ENCODE measurements at places on chromosomes 4 and X. TPM values are rescaled to one million over a fixed set of nuclear protein-coding genes. Genes with fewer than 3 reads are reported as not detected.

CLDN22 gene
- total RNA-seq = not detected

PLAC1 gene
- total RNA-seq = 0.37 TPM

MAB21L2 gene
- 0.12 TPM for total RNA-seq

IL1RAPL2 gene
- total RNA-seq = 0.11 TPM

RAB28 gene
- 20.7 TPM for total RNA-seq

PALLD gene
- 123 TPM for total RNA-seq

SMIM31 gene
- total RNA-seq = not detected

SASH3 gene
- total RNA-seq = not detected

TREX2 gene
- 1.9 TPM for total RNA-seq

SSX4B gene
- not detected for total RNA-seq

FAM156A gene
- 11.0 TPM for total RNA-seq

STAP1 gene
- not detected for total RNA-seq

OPRPN gene
- total RNA-seq = not detected

CT45A9 gene
- not detected for total RNA-seq

UPF3B gene
- total RNA-seq = 2.1 TPM

HSD17B11 gene
- total RNA-seq = 35.9 TPM

SGMS2 gene
- 96.4 TPM for total RNA-seq

FOXR2 gene
- total RNA-seq = not detected

SPON2 gene
- 281 TPM for total RNA-seq

FRG2 gene
- total RNA-seq = not detected

TMEM154 gene
- total RNA-seq = 15.4 TPM

CPZ gene
- total RNA-seq = 0.66 TPM

ZNF630 gene
- 1.5 TPM for total RNA-seq

RBM41 gene
- 14.7 TPM for total RNA-seq

SSX1 gene
- total RNA-seq = not detected

AADAT gene
- total RNA-seq = 4.6 TPM

ARHGAP24 gene
- 48.9 TPM for total RNA-seq

RBM10 gene
- total RNA-seq = 61.2 TPM

GPR173 gene
- 3.1 TPM for total RNA-seq

RAI2 gene
- total RNA-seq = 0.66 TPM

LONRF3 gene
- 1.00 TPM for total RNA-seq

ACOT9 gene
- total RNA-seq = 79.5 TPM

SMIM10 gene
- total RNA-seq = 5.9 TPM

ODAPH gene
- total RNA-seq = not detected

PITX2 gene
- total RNA-seq = 0.89 TPM

DGKK gene
- not detected for total RNA-seq

Measured in uterine smooth muscle cell (primary cell).